ENCODE measurements at places on chromosomes 16 and 17.

DNA sequence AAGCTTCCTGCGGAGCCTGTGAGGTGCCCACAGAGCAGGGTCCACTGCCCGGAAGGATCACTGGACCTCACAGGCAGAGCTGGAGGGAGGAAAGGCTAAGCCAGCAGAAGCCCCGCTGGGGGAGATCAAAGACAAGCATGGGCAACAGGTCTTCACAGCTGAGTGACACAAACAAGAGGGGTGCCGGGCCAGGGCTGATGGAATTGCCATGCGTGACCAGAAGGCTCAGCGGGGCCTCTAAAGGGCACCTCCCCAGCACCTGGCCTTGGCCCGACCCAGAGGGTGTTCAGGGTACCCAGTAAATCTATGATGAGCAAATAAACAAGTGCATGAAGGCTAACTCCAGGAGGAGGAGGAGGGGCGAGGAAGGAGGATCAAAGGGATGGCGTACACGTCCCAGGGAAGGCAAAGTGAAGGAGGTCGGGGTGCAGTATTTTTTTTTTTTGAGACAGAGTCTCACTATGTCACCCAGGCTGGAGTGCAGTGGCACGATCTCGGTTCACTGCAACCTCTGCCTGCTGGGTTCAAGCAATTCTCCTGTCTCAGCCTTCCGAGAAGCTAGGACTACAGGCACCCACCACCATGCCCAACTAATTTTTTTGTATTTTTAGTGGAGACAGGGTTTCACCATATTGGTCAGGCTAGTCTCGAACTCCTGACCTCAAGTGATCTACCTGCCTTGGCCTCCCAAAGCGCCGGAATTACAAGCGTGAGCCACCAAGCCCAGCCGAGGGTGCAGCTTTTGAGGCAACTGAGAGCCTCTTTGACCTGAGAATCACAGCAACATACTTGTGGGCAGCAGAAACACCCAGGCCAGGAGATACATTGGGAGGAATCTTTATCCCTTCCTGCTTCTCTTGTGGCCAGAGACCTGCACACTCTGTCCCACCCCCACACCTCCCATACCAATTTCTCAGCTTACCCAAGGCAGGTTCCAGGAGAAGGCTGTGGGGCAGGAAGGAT lies 16.1 kb upstream of the EXOC7 start:
- no peak for DNase-seq

DNA sequence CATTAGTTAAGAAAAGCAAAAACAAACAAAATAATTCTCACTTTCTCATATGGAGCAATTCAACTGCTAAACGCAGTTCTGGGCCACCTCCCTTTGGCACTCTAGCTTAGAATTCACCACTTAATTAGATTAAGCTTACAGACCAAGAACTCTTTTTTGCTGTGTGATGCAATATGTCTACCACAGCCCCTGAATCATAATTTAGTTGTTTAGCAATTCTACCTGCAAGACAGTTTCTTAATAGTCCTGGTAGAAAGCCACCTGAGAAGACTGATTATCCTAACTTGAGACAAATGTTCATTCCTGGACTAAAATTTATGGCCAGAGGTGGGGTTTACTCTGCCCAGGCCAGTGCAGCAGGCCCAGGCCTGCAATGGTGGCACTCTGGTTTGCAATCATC lies 205.9 kb downstream of the HS3ST3A1 start:
- DNase-seq: no peak

- no peak for DNase-seq
These were observed 35.8 kb upstream of the PITPNM3 start for GRCh38 chr17:6592173-6592572.

GRCh38 chr17:72365857-72366414 lies 245.1 kb downstream of the SOX9 start:
- DNase-seq: no peak

DNA sequence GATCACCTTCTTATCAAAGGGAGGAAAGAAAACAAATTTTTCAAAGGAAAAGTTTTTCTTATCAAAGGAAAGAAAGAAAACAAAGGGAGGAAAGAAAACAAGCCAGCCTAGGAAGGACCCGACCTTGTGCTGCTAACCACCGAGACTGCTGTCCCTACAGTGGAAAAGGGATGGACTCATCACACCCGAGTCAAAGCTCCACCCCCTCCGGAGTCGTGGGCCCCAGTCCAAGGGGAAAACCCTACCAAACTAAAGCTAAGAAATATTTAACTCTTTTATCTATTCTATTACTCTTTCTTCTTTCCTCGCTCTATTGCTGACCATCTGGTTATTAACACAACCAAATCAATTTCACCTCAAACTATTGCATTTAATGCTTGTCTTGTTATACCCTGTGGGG lies 6.1 kb upstream of the ENDOV start:
- DNase-seq: no peak

- DNase-seq: no peak
These were observed 534.1 kb downstream of the GRIN2A start for GRCh38 chr16:9647981-9648701.

DNA sequence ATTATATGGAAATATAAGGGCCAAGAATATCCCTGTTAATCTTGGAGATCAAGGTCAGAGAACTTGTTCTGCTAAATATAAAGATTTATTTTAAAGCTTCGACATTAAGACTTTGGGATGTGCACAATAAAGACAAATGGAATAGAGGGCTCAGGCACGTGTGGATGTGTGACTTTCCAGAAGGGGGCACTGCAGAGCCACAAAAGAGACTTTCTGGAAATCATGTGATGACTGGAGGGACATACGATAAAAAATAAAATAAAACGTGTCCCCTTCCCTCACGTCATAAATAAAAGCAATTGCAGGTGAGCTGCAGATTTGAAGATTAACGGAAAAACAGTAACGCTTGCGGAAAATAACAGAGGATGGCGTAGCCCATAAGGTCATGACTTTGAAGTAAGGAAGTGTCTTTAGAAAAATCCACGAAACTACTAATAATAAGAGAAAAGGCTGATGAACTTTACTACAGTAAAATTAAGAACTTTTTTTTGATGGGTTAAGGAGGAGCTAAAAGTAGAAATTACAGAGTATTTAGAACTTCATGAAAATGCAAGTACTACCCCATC lies 9.4 kb upstream of the ENGASE start:
- DNase-seq: peak; percentile 60

GRCh38 chr17:31859487-31860008 lies 504 bp upstream of the COPRS start:
- no peak for DNase-seq

DNA sequence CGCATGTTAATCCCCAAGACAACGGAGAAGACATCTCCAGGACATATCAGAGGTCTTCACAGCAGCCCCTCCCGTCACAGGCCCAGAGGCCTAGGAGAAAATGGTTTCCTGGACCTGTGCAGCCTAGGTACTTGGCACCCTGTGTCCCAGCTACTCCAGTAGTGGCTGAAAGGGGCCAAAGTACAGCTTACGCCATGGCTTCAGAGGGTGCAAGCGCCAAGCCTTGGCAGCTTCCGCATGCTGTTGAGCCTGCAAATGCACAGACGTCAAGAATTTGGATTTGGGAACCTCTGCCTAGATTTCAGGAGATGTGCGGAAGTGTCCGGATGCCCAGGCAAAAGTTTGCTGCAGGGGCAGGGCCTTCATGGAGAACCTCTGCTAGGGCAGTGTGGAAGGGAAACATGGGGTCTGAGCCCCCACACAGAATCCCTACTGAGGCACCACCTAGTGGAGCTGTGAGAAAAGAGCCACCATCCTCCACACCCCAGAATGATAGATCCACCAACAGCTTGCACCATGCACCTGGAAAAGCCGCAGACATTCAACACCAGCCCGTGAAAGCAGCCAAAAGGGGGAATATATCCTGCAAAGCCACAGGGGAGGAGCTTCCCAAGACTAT lies 159.3 kb upstream of the COX10 start:
- DNase-seq: no peak

DNA sequence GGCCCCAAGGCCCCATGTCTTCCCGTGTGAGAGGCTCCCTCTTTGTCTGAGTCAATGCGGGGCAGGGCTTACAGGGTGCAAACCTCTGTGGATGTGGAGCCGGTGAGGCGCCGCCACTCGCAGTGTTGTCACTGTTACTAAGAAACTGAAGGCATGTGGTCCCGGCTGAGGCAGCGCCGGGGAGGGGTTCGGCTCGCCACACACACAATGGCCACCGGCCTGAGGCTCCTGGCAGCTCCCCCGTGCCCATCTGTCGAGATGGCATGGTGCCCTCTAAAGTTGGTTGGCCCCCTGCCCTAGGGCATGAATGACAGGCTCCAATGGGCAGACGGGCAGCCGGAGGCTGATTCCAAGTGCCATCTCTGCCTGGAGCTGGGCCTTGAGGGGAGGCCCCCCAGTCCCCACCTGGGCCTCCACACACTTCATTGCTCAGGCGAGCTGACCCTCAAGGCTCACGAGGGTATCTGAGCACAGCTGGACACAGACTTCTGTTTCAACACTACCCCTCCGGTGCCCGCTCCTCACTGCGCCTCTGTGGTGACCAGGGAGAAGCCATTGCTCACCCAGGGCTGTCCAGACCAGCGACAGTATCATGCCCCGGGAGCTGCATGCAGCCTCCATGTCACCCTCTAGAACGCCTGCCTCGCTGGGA lies 137.2 kb downstream of the C16orf78 start:
- DNase-seq: no peak

GRCh38 chr16:79838496-79839259 lies 238.1 kb upstream of the MAF start:
- no peak for DNase-seq

GRCh38 chr17:37062021-37062420 lies 113.3 kb downstream of the AATF start:
- DNase-seq: no peak

GRCh38 chr17:55386796-55387332 lies 34.8 kb downstream of the MMD start:
- no peak for DNase-seq

DNA sequence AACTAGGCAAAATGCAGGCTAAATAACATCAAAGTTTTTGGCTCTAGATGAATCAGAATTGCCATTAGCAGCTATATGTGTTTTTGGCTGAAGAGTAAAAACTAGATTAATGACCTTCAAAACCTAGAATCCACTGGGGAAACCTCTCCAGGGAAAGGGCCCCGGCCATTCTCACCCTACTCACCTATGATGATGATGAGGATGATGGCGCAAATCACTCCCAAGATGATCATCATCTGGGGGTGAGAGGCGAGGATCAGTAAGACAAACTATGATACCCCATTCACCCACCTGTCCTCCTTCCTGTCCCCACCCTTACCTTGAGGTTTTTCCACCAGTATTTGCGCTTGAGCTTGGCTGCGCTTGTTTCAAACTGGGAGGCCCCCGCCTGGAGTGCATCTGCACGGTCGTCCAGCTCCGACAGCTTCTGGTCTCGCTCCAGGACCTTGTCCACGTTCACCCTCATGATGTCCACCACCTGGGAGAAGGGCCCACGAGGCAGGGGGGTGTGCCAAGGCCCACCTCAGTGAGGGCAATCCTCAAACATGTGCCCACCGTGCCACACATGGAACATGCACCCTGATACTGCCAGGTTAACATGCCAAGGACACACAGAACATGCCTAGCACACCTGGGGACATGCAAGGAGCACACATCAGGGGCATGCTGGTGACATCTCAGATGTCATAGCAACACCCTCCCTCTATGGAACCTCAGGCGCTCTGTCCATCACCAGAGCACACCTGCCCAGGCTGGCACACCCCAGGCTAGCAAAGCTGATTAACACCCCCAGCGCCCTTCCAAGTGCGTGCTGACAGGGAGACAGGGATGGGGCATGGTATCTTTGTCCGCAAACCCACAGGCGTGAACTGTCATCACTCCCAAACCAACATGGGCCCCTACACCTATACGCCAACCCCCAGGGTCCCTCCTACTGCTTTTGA lies 1.2 kb downstream of the VAMP2 start:
- no peak for DNase-seq

- peak; percentile 3 for DNase-seq
These were observed 1.5 kb downstream of the PHLPP2 start for GRCh38 chr16:71722801-71723536.

DNA sequence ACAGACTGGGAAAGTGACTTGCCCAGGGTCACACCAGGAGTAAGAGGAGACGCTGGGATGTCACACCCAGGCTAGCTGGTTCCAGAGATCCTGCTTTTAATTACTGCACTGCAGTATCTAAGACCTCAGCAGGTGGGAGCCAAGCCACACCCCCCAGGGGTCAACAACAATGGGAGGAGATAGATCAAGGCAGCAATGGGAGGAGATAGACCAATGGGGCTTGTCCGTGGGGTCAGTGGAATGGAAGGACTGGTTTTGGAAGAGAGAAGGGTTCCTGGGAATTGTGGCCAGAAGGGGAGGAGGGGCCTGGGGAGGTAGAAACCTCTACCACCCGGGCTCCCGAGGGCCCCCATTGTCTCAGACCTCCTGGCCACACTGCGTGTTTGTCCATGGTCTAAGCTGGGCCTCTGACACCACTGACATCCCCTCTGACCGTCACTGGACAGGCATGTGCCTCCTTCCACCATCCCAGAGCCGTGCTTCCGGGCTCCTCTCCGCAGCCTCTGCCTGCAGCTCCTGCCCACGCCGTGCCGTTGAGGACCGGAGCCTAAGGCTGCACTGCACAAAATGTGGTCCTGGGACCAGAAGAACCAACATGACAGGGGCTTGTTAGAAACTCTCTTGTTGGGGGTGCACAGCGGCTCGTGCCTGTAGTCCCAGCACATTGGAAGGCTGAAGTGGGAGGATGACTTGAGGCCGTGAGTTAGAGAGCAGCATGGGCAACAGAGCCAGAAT lies 69.8 kb upstream of the RPH3AL start:
- no peak for DNase-seq

DNA sequence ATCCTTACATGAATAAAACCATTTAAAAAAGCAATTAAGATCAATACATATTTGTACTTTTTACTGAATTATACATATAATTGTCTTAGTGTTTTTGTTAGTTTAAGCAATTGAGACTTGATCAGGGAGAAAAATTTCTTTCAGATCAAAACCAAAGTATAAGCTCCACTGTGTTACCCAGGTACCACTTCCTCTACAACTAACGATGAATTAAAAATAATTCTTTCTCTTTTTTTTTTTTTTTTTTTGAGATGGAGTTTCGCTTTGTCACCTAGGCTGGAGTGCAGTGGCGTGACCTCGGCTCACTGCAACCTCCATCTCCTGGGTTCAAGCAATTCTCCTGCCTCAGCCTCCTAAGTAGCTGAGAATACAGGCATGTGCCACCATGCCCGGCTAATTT lies 6.8 kb downstream of the FBXO47 start:
- DNase-seq: no peak

- DNase-seq: no peak
These were observed 53.4 kb downstream of the PIMREG start for GRCh38 chr17:6497496-6498221.

DNA sequence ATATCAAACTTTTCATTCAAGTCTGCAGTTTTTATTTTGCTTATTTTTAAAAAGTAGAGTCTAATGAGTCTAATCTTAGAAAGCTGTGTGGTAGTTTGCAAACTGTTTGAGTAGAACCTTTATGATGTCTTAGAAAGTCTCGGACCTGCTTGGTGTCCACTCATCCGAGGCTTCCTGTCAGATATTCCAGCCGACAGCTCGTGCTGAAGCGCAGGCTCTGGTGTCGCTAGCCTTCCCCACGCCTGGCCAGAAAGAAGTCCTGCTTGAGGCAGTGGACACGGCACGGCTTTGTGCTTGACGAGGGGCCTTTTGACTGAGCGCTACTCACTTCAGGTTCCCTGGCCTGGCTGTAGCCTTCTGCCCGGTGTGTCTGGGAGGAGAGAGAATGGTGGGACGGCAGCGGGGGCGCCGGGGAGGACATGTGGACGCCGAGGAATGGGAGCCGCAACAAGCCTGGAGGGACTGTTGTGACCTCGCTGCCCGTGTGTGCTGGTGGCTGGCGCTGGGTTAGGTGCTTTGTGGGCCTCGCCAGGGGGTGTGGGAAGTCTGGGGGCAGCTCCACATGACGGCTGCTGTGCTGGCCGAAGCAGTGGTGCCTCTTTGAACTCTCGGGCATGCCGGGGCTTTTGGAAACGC lies 33.5 kb downstream of the BANP start:
- no peak for DNase-seq
